ENCODE measurements at places on chromosomes 7 and 10.

GRCh38 chr7:31688372-31688771, 1.4 kb downstream of the PPP1R17 start:
- no peak for DNase-seq

DNA sequence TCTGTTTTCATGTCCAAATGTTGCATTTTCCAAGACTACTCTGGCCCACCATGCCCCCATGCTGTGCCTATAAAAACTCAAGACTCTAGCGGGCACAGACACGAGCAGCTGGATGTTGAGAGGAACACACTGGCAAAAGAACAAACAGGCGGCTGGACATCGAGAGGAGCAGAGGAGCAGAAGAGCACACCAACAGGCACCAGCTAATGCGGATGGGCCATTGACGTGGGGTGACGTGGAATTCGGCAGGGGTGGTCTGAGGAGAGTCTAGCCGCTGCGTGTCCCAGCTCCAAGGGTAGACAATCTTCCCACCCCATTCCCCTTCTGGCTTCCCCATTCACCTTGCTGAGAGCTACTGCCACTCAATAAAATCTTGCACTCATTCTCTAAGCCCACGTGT, 54.4 kb upstream of the SMIM30 start:
- DNase-seq, result no peak

GRCh38 chr7:29184599-29184998, 10.0 kb upstream of the CHN2 start:
- DNase-seq, result no peak

GRCh38 chr7:101890749-101891523, 73.5 kb downstream of the CUX1 start:
- no peak for DNase-seq

- DNase-seq, result no peak
These were observed 132.9 kb upstream of the ZMIZ1 start for GRCh38 chr10:78935697-78936407.

GRCh38 chr10:62734781-62735463, 69.6 kb upstream of the ADO start:
- no peak for DNase-seq

DNA sequence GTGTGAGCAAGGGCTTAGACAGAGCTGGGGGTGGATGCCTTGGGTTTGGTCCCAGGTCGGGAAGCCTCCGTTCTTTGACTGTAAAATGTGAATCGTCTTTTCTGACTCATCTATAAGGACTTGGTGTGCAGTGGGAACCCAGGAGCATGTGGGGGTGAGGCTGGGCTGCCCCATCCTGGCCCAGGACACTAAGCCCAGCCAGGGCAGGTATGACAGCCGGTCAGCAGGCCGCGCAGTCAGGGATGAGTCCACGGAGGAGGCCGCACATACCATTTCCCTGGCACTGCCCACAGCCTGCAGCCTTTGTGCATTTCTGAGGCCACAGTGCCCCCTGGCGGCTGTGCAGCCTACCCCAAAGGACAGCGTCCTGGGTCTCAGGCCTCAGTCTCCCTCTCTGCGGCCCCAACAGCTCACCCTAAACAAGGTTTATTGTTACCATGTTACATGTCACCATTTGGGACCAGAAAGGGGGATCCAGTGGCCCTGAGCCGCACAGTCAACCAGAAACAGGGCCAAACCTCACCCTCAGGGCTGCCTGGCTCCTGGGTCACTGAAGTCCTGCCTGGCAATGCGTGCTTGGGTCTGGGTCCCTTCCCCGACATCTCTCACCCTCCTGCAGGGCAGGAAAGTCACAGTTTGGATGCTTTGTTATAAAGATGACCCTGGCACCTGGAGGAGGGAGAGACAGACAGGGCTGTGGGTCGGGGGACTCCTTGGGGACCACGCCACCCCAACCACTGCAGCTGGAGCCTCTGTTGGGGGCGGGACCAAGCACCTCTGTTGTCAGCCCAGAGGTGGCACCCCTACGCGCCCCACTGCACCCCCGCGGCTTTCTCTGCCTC, 14.4 kb upstream of the SH2B2 start:
- DNase-seq, result peak; percentile 49

DNA sequence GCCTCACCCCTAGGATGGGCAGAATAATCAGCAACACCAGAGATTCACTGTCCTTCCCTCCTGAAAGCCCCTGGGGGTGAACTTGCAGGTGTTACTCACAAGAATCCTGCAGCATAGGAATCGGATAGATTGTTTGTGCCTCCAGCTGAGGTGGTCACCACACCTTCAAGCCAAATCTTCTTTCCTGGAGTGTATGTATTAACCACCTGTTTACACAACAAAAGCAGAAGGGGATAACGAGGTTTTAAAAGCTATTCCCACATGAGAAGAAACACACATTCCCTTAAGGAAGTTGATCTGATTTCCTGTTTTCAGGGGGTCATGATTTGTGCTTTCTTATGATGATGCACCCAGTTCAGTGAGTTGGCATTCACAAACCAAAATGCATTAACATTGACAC, 173.8 kb upstream of the HPS1 start:
- DNase-seq, result no peak

- DNase-seq, result no peak
These were observed 908 bp downstream of the NOM1 start for GRCh38 chr7:156950381-156950858.

DNA sequence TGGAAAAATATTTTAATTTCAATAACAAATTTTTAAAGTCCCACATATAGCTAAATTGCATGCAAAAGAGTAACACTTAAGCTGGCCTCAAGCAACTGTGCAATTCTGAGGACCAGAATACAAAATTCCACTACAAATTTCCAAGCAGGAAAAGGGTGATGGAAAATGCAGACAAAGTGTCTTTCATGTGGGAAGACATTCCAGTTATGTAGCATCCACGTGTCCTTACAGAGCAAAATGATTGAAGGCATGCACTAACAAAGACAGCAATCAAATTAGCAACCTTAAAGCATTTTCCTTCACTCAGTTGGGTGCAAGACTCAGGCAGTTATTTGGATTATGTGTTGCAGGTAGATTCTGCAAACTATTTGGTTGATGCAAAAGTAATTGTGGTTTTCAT, 203.7 kb downstream of the HERPUD2 start:
- no peak for DNase-seq

GRCh38 chr10:89924261-89924660, 222.9 kb downstream of the KIF20B start:
- DNase-seq, result no peak

DNA sequence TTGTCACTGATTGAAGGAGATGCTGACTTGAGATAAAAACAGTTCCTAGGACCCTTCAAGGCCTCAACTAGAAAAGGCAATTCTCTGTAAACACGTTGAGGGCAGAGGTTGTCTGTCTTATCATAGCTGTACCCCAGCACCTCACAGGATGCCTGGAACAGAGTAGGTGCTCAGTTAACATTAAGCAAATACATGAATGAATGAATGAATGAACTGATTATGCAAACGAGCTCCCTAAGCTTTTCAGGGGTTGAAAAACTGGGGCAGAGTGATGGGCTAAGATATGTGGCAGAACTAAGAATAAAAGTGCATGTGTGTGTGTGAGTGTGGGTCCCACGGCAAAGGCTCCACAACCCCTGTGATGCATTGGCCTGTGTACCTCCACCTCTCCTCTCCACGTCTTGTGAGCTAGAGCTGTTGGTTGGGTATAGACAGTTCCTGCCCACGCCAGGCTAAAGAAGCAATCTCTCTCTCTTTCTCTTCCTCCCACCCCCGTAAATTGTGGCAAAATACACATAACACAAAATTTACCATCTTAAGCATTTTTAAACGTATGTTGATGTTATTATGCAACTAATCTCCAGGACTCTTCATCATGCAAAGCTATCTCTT, 20.9 kb upstream of the SMC3 start:
- DNase-seq, result no peak

All from NK-92 treated with Interleukin-12 subunit alpha and Interleukin-12 subunit beta, amount 100 ng/mL, for 24 hours (cell line).